ENCODE measurements at places on chromosomes 3 and 15. TPM values are rescaled to one million over a fixed set of nuclear protein-coding genes. Genes with fewer than 3 reads are reported as not detected.

AHSG gene
- not detected for total RNA-seq

TBCCD1 gene
- total RNA-seq, result 8.4 TPM

GOLGA6L2 gene
- total RNA-seq, result not detected

FBXL22 gene
- 0.52 TPM for total RNA-seq

COLQ gene
- 1.9 TPM for total RNA-seq
